Cerebellum (tissue), 4 donors: ENCODE measurements at places on chromosomes 4 and X.
A peak's percentile ranks its signal among the peaks of the same experiment; 100 is the strongest.

GRCh38 chr4:113446019-113446418 lies 315.5 kb downstream of the CAMK2D start:
- DNase-seq, result no peak

DNA sequence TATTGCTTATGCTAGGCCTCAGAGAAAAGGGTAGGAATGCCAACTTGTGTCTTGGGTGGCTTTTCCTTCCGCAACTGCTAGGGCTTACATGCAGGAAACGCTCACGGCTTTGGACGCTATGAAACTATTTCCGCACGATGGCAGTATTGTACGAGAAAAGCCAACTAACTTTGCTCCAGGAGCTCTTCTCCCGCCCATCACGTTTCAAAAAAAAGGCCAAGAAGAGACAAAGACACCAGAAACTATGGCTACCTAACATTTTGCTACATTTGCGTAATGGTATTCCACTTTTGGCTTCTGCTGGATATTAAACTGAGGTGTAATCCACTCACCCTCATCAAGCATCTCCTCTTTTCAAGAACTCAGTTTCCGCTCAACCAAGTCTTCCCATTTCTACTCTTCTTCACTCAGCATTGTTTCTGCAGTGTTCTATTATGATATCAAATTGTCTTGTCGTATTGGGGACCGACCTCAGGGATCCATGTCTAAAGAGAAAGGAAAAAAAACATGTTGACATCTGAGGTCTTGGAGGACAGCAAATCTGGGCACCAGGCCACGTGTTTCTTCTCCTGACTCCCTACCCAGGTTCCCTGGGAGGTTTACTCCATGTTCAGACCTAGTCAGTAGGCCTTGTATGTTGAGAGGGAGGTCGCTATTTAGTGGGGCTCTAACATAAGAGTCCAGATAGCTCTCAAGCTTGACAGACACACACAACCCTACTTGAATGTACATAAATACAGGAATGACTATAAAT lies 239.4 kb upstream of the STK26 start:
- no peak for DNase-seq

DNA sequence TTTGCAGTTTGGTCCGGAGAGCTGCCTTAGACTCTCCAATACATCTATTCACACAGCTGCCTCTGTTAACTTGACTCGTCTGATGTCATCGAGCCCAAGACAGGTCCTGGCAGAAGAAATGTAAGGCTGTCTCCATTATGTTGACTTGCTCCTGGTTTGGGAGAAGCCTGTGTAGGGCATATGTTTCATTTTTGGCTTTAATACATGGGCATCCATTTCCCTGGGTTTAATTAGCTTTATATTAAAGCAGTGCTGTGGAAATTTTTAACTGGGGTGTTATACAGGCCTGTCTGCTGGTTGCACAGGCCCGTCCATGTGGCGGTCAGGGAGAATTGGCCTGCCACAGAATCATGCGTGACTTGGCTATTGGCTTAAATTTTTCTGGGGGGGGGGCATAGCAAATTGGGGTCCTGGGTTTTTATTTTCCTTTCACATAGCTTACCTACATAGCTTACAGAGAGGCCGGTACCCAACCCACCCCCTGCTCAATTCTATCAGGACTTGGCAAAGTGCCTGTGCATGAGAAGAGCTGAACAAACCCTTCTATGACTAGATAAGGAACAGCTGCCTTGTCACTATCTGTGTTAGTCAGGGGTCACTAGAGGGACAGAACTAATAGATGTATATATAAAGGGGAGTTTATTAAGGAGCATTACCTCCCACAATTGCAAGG lies 123.5 kb upstream of the WDR1 start:
- no peak for DNase-seq

DNA sequence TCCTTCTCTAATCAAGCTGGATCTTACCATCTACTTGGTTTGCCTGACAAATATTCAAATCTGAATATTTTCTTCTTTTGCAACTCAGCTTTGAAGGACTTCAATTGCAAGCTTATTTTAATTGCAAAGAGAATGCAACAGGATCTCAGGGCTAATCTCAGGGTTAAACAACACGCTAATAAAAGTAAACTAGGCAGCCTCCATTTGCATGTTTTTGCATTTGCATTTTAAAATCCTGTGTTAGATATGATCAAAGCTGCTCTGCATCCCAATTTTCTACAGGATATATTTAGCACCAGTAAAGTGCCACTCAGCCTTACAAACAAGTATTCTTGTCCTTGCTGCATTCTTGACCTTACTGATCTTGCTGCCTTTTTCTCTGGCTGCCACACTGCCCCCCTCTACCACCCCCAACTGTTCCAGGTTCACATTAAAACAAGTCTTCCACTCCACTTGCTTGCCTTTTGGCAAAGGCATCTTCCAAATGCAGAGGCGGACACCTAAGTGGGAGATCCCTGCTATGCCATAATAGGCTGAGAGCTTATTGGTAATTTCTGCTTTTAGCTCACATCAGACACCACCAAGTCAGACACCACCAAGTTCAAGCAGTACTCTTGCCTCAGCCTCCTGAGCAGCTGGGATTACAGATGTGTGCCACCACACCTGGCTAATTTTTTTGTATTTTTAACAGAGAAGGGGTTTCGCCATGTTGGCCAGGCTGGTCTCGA lies 48.1 kb downstream of the GPRIN3 start:
- no peak for DNase-seq

DNA sequence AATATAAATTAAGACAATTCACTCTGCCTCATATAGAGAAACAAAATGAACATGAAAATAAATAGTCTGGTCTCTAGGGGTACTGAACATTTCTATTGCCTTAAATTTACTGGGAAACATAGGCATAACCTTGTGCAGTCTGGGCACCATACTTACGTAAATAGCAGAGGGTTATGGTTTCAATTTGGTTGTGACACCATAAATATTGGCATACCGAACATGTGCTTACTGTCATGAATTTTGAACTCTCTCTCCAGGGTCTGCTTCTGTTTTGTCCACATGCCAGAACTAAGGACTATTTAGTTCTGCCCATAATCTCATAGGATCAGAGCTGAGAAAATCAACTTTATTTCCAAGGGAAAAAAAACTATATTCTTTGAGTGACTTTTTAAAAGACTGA lies 17.6 kb downstream of the PDGFC start:
- DNase-seq, result no peak

GRCh38 chr4:128444544-128445302 lies 157.1 kb upstream of the PGRMC2 start:
- DNase-seq, result no peak

DNA sequence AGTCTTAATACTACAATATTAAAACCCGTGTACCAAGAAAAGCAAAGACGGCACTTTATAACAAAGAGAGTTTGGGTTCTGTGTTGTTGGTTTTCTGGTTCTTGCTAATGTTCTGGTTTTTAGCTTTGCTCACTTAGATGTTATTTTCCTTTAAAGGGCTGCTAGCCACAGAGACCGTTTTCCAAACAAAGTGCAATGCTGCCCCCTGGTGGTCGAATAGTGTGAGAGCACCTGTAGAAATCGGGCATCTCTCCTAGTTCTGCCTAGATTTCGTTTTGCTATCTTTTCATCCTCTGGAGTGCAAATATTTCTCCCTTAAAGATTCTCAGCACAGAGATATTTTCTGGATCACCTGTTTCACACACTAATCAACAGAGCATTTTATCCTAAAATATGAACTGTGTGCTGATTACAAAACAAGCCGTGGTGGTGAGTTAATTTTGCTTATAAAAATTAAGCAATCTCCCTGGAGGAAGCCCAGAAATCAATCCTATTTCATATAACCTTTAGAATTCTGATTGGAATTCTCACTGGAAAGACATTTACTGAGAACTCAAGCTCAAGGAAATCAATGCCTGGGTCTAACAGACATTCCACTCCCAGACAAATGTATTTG lies 334.5 kb upstream of the NOCT start:
- DNase-seq, result peak; percentile 63

GRCh38 chr4:153142700-153143438 lies 61.4 kb upstream of the TRIM2 start:
- DNase-seq, result peak; percentile 85

DNA sequence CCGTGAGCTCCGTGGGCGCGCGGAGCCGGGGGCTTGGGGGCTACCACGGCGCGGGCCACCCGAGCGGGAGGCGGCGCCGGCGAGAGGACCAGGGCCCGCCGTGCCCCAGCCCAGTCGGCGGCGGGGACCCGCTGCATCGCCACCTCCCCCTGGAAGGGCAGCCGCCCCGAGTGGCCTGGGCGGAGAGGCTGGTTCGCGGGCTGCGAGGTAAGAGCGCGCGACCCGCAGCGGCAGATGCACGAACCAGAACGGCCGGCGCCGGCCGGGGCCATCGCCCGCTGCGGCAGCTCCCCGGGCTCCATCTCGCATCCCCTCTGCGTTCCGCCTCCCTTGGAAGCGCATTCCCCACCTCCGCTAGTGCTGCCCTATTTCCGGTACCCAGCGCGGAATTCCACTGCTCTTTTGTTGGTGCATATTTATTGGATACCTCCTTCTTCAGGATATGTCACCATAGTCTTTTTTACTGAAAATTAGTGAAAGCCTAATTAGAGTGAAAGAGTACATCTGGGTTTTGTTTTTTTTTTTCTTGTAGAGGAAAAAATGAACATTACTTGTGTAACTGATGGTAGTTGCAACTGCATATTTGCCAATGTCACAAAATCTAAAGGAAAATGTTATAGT lies 797 bp downstream of the PKD2 start:
- peak; percentile 41 for DNase-seq

- no peak for DNase-seq
Observed at GRCh38 chrX:63750811-63751210, 34.2 kb downstream of the ARHGEF9 start.

- no peak for DNase-seq
Observed at GRCh38 chr4:123412700-123413512, 16.3 kb downstream of the SPRY1 start.

GRCh38 chr4:36054694-36055422 lies 189.5 kb downstream of the ARAP2 start:
- DNase-seq, result no peak

- no peak for DNase-seq
Observed at GRCh38 chrX:20383477-20383876, 116.8 kb upstream of the RPS6KA3 start.

DNA sequence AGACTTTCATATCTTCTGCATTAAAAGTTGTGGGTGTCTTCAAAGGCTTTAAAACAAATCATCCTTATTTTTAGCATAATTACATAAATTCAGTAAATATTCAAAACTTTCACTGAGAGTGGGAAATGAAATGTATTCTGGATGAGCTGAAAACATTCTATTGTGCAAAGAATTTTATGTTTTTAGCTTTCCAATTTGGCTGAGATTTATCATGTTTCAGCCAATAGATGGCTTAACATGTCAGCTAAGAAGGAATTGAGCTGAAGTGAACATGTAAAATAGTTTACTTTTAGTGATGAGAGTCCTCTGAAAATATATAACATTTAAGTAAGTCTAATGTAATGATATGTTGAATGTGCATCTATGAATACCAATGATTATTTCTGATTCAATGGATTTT lies 213.5 kb upstream of the GIMD1 start:
- DNase-seq, result no peak

GRCh38 chr4:11424000-11424399 lies 4.7 kb downstream of the HS3ST1 start:
- DNase-seq, result peak; percentile 63

GRCh38 chr4:83731609-83732008 lies 195.7 kb downstream of the GPAT3 start:
- no peak for DNase-seq

- DNase-seq, result no peak
Observed at GRCh38 chr4:82599336-82599735, 37.5 kb upstream of the TMEM150C start.

GRCh38 chr4:129218897-129219296 lies 122.9 kb downstream of the C4orf33 start:
- DNase-seq, result no peak

GRCh38 chr4:89353514-89353913 lies 45.9 kb upstream of the GPRIN3 start:
- DNase-seq, result no peak
